ENCODE measurements at places on chromosomes 7 and 10.
A peak's percentile ranks its signal among the peaks of the same experiment; 100 is the strongest.

- DNase-seq: no peak
Observed at GRCh38 chr10:80474941-80475340, 20.8 kb downstream of the TSPAN14 start.

DNA sequence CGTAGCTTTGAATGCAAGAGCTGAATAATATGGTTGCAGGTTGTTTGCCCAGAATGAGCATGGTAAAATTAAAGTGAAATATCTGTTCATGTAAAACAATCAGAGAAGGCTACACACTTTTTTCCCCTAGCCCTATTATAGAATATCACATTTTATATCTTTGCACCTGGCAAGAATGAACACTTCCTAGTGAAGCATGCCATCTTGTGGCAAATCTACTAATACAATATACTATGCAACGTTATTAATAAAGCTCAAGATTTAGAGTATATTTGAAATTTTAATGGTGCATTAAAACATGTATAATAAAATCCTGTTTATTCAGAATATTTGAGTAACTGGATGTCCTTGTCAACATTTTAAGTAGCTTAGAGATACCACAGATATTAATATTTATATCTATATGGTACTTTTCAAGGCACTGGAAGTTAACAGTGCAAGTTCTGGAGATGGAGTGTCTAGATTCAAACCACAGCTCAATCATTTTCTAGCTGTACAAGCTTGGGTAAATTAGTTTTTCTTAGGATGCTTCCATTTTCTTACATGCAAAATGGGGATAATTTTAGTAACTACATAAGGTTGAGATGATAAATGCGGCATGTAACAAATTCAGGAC, 643.1 kb upstream of the SEMA3D start:
- no peak for DNase-seq

DNA sequence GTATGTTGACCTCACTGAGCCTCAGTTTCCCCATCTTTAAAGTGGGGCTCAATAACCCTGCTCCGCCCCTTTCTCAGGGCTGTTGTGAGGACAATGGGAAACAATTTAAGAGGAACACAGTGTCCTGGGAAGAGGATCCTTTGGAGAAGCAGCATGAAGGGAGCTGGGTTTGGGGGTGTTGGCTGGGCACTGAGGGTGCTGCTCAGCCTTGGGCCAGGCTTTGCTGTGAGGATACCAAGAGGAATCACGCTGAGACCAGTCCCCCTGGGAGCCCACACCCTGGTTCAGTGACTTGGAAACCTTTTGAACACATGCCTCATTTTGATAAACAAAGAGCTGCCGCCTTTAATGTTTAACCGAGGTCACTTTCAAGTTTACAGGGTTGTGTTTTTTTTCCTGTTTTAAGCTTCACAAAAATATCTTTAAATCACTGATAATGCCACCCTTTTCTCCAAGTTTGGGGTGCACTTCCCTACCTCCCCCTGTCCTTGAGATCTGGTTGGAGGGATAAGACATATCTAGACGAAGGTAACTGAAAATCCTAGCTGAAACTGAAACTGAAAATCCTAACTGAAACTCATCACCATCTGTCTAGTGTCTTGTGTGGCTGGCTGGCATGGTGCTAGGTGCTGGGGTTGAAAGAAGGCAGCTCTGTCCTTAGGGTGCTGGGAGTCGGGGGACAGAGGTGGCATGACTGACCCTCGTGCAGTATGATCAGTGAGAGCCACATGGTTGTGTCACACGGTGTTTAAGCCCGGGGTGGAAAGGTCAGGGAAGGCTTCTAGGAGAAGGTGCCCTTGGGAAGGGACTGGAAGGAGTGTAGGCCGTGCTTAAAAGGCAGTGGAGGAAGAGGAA, 27.7 kb downstream of the ZNF775 start:
- DNase-seq: no peak

DNA sequence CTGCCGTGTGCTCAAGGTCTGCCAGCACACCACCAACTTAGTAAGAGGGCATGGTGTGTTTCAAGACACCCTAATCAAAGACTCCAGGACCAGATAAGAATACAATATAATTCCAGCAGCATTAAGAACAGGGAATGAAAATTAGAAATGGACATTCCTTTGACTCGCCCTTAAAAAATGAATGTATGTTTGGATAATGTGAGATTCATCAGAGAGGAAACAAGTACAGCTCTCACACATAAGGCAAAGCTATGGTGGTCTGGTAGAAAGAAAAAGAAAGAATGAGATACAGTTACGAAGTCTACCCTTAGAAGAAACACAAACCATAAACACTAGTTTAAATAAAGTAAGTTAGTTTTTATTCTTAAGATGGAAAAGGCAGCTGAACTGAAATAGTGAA, 174.8 kb upstream of the ANK3 start:
- no peak for DNase-seq

GRCh38 chr7:46054915-46055314, 133.8 kb upstream of the IGFBP3 start:
- no peak for DNase-seq

GRCh38 chr10:128981881-128982615, 485.0 kb upstream of the MGMT start:
- no peak for DNase-seq

DNA sequence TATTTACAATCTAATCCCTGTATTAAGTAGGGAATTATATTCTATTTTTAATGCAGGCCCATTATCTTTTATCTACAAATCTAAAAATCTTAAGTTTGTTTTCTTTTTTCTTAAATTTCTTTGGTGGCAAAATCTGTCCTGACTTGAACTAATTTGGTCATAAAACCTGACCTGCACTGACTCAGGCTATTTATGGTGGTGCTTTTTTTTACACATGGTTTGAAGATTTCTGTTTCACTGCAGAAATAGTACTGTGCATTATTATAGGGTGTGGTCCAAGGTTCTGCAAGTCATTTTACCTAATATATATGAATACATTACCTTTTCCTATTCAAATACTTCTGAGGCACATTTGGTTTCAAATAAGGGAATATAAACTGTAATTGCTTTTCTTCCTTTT, 137.0 kb downstream of the CD36 start:
- no peak for DNase-seq

GRCh38 chr10:118272149-118272721, 69.9 kb downstream of the FAM204A start:
- no peak for DNase-seq

DNA sequence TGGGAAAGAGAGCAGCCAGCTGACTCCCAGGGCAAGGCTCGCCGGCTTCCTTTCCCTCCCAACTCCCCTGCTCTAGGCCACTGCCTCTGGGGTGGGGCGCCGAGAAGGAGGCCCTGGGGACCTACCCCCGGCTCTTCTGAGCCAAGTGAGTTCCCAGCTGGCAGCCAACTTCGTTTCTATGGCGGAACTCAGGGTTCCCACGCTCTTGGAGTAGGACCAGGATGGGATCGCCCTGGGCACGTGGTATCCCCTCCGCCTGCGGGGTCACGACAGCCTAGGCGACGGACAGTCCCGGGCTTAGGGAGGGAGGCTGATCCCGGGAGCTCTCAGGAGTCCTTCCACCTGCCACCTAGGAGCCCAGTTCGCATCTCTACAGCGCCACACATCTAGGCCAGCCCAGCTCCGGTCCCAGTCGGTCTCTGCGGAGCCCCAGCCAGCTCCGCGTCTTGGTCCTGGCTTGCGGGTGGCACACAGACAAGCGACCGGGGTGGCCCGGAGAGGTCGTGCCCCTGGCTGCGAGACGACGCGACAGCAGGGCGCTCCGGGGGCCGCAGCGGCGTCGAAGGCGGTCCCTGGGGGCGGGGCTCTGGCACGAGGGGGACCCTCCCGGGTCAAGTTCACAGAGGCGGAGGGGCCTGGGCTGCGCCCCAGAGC, 20.5 kb upstream of the GATA3 start:
- DNase-seq: no peak

DNA sequence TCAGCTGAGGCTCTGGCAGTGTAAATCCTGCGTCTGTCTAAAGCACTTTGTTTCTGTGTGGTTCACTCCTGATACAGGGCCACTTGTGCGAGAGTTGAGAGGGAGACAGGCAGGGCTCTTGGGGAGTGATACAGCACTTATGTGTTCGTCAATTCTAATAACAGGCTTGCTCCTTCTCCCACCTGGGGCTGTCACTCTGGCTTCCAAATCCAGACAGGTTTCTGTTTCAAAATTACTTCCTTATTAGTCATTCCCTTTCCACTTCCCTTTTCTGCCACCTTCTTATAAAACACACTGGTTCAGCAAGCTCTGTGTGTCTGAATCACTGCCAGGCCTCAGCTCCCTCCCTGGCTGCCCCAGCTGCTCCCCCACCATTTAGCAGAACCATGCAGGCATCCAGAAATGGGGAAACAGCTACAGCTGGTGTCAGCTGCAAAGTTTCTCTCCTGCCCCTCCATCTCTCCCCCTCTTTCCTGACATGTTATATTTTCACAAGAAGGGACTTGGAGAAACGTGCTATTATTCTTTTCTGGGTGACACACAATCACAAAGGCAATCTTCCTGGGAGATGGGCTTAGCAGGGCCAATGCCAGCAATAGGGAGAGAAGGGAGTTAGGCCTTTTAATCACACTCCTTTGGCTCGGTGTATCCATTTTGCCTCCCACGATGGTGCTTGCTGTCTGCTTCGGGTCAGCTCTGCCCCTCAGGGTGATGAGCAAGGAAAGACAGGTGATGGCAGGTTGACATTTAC, 58.4 kb upstream of the ZNRF2 start:
- DNase-seq: peak; percentile 46

- no peak for DNase-seq
Observed at GRCh38 chr7:133975130-133975529, 152.0 kb upstream of the LRGUK start.

GRCh38 chr7:50166997-50167965, 74.2 kb upstream of the ZPBP start:
- DNase-seq: no peak

GRCh38 chr10:102451105-102451969, at the start of gene C10orf95:
TSS of gene C10orf95 (minus strand) at chr10:102451543. CDS start at chr10:102451093, 450 bp downstream.
- no peak for DNase-seq

DNA sequence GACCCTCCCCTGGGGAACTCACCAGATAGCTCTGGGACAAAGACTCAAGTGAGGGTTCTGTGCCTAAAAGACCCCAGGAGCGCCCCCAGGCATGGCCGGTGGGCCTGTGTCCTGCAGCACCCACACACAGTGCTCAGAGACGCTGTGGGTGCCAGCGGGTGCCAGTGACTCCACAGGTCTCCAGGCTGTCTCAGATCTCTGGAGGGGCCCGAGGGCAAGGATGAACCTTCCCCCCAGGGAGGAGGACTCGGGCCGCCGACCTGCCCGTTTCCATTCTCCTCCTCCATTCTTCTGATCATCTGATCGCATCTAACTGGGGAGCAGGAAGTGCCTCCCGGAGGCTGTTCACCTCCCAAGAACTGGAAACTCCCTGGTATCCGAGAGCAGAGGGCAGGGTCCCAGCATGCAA, 980 bp downstream of the ADAM8 start:
- peak; percentile 40 for DNase-seq

DNA sequence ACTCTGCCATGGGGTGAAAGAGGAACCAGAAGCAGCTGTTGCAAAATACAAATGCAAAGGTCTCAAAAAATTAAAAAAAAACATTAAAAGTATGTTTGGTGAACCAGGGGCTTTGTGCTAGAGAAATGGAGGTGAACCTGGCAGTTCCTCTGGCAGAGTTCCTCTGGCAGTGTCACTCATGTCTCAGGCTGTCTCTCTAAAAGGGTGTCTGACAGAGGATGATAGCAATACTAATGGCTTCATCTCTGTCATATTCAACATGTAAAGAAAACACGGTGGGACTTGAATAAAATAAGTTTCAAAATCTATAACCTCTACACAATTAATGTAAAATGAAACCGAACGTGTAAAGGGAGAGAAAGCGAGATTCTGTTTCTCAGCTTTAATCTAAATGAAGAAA, 375.7 kb upstream of the VWC2 start:
- no peak for DNase-seq

DNA sequence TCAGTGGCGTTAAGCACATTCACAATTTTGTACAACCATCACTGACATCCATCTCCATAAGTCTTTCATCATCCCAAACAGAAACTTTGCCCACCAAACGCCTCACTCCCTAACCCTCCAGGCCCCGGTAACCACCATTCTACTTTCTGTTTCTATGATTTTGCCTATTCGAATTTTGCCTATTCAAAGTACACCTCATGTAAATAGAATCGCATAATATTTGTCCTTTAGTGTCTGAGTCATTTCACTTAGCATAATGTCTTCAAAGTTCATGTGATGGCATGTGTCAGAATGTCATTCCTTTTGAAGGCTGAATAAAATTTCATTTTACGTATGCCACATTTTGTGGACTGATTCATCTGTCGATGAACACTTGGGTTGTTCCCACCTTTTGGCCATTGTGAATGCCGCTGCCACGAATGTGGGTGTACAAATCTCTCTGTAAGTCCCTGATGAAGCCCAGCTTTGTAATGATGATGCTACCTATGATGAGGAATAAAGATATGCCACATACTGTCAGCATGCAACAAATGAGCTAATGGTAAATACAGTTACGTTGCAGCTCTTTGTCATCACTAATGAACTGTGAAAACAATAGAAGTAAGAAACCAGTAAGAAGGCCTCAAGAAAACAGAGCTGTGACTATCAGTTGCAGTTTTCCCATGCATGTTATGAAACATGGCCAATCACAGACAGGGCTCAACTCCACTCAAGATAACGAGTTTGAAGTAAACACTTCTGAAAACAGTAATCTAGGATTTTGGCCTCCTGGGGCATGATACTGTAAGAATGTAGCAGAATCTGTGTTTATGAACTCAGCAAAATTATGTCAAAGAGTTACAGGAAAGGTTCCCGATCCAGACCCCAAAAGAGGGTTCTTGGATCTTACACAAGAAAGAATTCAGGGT, 120.0 kb downstream of the ADAM12 start:
- DNase-seq: no peak

DNA sequence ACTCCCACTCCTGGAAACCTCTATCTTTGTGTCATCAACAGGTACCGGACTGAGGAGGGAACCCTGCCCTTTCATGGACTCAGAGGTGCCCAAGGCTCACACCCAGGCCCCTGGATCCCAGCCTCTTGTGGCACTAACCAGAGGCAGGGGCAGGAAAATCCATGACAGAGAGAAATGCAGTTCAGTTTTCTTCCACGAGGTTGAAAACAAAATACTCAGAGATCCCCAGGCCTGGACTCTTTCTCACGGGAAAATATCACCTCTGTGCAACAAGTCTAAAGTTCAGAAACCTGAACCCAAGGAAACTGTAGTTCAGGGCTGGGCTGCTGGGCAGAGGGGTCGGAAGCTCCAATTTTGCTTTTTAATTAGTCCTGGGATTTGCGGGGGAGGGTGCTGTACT, 21.4 kb upstream of the OPN4 start:
- no peak for DNase-seq

DNA sequence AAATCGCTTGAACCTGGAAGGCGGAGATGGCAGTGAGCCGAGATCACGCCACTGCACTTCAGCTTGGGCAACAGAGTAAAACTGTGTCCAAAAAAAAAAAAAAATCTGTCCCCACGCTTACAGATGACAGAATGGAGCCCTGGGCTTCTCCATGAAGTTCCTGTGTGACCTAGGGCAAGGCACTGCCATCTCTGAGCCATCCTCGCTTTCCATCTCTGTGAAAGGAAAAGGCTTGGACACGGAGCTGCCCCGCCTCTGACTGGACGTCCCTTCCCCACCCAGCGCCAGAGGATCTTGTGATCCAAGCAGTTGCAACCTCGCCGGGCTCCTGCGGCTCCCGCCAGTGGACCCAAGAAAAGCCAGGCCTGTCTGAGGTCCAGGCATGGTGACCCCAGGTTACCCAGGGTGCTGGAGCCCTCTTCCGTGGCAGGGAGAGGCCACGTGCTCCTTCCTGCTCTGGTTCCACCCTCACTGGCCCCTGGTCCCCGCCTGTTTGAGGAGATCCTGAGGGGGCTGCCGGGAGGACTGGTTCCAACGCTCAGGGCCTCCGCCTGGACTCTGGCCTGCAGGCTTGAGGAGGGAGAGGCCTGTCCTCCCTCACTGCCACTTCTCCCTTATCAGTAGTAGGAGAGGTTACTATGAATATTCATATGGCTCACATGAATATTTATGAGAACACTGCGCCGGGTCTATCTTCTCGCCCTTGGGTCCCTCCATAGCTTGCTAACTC, 25.6 kb upstream of the ELFN1 start:
- no peak for DNase-seq
